Trophoblast cell (in vitro differentiated cells and primary cell): ENCODE measurements at places on chromosomes 2 and 18.

DNA sequence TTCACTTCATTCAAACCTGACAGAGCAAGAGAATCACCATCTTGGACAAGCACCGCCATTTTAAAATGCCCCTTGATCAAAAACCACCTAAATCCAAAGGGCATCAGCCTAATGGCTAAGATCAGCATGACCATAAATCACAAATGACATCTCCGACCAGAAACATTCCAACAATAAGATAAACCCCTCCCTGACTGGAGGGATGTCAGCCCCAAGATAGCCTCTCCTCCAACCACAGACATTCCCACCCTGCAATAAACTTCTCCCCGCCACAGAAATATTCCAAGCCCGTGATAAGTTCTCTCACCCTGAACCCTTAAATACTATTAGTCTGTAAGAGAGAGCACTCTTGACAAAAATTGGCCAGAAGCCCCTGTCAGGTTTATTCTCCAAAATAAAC is 21.6 kb upstream of the LYPD1 start:
- DNase-seq = no peak

GRCh38 chr2:179022685-179023084 is 27.3 kb downstream of the CCDC141 start:
- no peak for DNase-seq

DNA sequence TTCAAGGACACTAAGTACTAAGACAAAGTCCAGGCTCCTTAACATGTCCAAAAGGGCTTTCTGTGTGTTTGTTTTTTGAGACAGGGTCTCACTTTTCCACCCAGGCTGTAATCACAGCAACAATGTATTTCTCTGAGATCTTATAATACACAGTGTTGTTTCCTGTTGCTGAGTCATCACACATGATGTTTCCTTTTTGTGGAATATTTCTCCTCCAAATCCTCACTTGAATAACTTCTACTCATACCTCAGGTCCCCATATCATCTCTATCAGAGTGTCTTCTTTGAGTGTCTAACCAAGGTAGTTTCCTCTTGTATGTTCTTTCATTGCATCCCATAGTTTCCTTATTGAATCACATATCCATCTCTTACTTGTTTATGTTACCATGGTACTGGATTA is 632.0 kb upstream of the PIK3C3 start:
- no peak for DNase-seq

- no peak for DNase-seq
Observed at GRCh38 chr2:181183878-181184542, 203.6 kb downstream of the UBE2E3 start.
